ENCODE measurements at places on chromosomes 7 and 10.

GRCh38 chr7:99752356-99752755, 17.4 kb upstream of the CYP3A7 start:
- DNase-seq, result no peak

- no peak for DNase-seq
These were observed 99.1 kb upstream of the SEC61G start for GRCh38 chr7:54858008-54858692.

GRCh38 chr7:104272767-104273384, 55.5 kb upstream of the LHFPL3 start:
- no peak for DNase-seq

GRCh38 chr7:98745722-98746318, 124.0 kb downstream of the TMEM130 start:
- peak; percentile 57 for DNase-seq

DNA sequence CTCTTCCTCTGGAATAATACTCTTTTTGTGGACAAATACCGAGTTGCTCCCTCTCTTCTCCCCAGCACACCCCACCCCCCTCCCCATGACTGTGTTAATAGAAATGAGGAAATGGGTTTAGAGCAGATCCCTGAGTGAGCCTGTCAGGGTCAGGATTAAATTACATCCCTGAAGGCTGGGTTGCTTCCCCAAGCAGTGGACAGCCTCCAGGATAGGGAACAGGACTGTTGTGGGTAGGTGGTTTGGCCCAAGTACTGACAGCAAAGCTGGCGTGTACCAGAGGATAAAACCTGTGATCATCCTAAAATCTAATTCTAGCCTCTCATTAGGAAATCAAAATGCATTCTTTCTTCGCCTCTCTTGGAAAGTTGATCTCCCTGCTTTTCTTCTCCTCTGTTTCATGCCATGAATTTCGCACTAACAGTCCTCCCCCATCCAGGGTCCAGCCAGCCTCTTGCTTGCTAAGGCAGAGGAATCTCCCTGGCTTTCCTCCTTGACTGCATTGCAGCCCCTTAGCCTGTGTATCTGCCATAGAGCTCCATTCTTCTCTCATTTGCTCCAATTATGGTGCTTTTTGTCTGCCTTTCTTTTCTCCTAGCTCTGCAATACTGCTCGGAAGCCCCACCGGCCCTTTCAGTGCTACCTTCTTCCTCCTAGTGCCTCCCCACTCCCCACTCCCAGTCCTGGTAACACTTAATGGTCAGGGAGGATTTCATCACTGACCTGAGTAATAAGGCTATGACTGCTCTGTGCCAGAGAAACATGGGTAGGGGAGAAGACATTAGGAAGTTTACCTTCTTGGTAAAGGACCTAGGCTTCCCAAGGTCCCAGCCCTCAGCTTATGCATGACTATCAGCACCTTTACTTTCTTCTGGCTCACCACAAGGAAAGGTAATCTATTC, 8.4 kb downstream of the LRRC4 start:
- no peak for DNase-seq

- DNase-seq, result no peak
These were observed 42.6 kb downstream of the KIAA1217 start for GRCh38 chr10:24251547-24251946.

- DNase-seq, result no peak
These were observed 29.8 kb downstream of the ITPRIP start for GRCh38 chr10:104308439-104308903.

DNA sequence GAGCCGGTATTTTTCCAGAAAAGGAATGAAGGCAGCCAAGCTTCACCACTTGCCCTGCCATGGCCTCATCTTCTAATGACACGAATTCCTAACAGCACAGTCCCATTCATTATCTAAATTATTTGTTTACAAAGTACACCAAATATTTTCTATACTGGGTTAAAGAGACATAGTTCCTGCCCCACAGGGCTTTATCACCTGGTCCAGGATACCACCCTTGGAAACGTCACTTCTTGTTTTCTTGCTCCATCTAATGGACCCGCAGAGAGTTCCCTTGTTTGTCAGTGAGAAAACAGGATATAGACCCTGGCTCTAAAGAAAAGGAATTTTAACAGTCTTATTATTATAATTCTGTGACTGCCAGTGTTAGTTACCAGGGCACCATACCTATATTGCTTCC, 1165.4 kb downstream of the GATA3 start:
- no peak for DNase-seq

DNA sequence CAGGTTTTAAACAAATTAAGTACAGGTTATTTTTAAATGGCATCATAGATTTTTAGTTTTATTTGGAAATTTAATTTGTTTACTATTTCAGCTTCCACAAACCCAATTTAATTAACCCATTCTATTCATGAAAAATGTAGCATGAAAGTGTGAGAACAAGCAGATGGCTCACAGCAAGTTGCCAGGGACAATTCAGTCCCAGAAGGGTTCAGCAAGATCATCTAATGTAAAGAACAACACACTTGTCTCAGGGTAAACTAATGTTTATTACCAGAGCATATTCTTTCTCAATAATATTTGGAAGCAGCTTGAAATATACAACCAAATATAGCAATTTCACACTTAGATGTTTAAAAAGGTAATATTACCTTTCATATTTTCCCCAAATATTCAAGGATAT, 166.9 kb upstream of the SLC13A1 start:
- no peak for DNase-seq

GRCh38 chr7:99693100-99693426, 13.3 kb upstream of the CYP3A5 start:
- no peak for DNase-seq

- no peak for DNase-seq
These were observed 28.5 kb downstream of the CHCHD3 start for GRCh38 chr7:133053321-133053891.

- no peak for DNase-seq
These were observed 157.7 kb upstream of the PRR15 start for GRCh38 chr7:29405891-29406290.

GRCh38 chr7:127504715-127505114, 80.7 kb downstream of the GCC1 start:
- DNase-seq, result no peak

DNA sequence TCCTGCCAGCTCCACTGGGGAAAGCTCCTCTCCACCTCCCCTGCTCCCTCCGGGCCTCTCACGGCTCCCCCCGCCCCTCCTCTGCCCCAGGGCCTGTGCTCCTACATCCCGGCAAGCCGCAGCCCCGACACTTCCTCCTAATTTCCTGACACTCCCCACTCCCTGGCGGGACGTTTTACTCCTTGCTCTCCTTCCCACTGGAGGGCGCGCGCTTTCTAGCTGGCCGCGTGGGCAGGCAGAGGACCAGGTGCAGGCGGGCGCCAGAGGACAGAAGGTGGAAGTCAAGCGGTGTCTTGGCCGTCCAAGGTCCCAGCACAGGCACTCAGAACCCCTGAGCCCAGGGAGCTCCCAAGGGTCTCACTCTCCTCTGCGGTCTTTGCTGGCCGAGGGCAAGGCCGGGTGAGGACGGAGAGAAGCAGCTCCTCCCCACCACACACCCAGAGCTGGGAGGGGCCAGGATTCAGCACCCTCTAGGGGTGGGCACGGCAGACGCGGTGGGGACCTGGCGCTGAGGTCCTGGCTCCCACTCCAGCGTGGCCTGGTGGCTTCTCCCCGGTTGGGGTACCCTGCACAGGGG, 19.1 kb downstream of the ADAM8 start:
- no peak for DNase-seq

- DNase-seq, result no peak
These were observed 60.6 kb downstream of the CDHR3 start for GRCh38 chr7:106023369-106024322.

DNA sequence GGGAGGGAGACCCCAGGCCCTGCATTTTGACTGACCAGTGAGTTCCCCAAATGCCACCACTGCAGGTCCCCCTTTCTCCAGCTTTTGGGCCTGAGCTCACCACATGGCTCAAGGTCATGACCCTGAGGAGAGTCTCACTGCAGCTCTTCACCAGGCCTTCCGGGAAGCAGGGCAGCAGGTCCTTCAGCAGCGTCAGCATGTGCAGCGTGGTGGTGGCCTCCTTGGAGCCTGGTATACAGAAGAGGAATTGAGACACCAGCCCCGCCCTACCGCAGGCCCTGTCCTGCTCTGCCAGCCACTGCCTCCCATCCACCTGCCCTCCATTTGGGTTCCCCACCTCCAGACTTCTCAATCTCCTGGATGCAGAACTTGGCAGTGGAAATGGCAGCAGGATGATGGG, 13.0 kb downstream of the RRP12 start:
- no peak for DNase-seq

DNA sequence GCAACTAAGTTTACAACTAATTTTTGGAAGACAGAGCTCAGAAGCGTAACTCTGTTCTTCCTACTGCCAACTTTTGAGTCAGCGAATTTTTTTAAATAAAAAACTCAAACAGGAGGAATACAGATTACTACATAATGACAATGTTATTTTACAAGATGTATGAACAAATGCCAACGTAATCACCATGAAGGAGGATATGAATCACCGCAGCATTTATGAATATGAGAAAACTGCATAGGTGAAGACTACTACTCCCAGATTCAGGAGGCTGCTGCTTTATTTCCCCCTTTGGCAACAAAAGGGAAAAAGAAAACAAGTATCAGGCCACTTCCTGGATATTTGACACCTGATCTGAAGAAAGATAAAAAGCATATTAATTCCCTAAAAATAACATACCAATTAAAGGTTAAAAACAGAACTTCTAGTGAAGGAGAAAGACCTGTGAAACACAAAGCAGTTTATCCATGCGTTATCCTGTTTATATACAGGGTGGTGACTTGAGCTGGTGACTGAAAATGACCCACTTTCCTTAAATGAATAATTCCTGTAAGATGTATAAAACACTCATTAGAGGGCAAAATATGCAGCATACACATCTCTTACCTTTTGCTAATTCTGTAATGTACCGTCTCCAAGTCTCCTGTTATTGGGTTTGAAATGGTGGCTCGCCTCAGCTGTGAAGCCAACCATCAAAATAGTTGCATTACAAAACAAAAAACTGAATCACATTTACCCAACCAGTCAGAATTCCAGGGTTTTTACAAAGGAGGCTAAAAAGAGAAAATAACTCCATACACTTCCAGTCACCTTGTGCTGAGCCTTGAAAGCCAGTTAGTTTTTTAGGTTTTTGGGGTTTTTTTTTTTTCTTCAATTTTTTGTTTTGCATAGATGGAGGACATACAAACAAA, 52.0 kb downstream of the P4HA1 start:
- no peak for DNase-seq

GRCh38 chr7:155844019-155844453, 31.8 kb upstream of the SHH start:
- no peak for DNase-seq

DNA sequence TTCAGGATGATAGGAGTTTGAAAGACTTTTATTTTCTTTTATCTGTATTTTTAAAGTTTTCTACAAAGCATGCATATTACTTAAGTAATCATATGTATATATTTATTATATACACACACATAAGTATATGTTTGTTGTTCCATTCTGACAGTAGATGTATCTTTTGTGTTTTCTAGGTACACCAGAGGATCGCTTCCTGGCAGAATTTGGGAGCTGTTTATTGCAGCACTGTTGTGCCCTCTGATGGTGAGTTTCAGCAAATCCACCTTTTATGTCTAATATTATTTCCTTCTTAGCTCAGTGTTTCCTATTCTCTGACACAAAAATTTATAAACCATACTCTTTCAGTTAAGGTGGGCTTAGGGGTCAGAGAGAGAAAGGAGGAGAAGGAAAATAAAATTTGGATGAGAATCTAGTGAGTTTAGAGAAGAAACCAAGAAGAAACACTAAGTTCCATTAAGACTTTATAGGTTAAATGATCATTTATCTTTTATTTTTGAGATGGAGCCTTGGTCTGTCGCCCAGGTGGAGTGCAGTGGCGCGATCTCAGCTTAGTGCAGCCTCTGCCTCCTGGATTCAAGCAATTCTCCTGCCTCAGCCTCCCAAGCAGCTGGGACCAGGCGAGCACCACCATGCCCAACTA, 59.2 kb upstream of the OIT3 start:
- DNase-seq, result peak; percentile 15

GRCh38 chr10:105189463-105189800, 548.3 kb downstream of the SORCS3 start:
- no peak for DNase-seq

GRCh38 chr10:69829775-69830174, 28.1 kb downstream of the COL13A1 start:
- DNase-seq, result no peak

DNA sequence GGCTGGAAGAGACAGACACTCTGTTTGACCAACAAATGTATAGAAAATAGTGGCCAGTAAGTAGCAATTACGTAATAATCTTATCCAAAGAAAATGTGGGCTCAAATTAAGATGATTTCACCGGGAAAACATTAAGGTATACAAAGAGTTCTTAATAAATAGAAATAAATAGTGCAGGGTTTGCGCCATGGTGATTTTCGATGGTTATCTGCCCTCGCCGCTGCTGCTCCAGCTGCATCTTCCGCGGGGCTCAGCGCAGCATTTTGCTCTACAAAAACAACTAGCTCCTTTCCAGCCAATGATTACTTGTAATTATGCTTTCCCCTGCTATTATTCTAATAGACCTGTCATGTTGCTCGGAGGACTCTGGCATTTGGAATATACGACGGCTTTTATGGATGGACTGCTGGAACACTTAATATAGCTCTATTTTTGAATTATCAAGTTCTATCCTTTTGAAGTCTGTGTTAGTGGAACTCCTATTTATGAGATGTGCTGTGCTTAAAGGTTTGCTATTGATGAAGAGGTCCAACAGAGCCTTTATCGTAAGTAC, 103.8 kb downstream of the BUB3 start:
- DNase-seq, result no peak

GRCh38 chr7:70698219-70698832, 433.6 kb upstream of the GALNT17 start:
- no peak for DNase-seq

DNA sequence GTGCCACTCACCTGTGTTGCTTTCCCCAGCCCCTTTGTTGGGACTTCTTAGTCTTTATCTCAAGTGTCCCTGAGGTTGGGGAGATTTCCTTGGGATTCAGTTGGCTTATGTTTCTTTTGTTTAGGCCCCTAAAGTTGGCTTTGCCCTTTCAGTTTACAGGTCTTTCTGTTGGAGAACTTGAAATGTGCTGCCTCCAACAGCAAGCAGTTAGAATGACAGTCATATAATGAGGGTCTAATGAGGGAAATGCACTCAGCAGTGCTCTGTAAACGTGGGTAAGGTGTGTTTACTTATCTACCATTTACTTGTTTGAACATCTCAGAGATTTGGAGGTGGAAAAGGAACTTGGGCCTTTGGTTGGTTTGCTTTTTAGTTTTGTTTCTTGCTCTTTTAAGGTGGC, 191.4 kb upstream of the STK17A start:
- no peak for DNase-seq

- no peak for DNase-seq
These were observed 56.9 kb upstream of the PPP1R3C start for GRCh38 chr10:91689731-91690168.
